ENCODE measurements at places on chromosomes 7 and 10.

DNA sequence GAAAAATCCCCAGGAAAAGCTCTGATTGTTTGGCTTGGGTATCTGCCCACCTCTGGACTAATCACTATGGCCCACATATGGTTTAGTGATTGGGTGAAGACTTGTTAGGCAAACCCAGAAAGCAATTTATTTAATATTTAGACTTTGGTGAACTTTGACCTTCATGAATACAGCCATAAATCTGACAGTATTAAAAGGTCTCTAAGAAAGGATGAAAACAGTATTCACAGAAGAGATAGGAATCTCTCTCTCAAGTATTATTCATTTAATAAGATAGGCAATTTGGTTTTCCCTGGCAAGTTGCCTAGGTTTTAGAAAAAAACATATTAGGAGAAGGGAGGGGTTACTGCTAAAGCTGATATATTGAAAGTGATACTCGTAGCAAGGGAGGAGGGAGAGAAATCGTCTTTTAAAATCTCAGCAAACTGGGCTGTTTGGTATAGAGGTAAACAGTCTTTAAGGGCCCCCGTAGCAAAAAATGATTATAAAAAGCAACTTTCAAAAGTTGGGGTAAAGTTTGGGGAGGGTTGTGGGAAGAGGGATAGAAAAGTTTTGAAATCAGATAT, 57.1 kb downstream of the LSMEM1 start:
- no peak for DNase-seq

DNA sequence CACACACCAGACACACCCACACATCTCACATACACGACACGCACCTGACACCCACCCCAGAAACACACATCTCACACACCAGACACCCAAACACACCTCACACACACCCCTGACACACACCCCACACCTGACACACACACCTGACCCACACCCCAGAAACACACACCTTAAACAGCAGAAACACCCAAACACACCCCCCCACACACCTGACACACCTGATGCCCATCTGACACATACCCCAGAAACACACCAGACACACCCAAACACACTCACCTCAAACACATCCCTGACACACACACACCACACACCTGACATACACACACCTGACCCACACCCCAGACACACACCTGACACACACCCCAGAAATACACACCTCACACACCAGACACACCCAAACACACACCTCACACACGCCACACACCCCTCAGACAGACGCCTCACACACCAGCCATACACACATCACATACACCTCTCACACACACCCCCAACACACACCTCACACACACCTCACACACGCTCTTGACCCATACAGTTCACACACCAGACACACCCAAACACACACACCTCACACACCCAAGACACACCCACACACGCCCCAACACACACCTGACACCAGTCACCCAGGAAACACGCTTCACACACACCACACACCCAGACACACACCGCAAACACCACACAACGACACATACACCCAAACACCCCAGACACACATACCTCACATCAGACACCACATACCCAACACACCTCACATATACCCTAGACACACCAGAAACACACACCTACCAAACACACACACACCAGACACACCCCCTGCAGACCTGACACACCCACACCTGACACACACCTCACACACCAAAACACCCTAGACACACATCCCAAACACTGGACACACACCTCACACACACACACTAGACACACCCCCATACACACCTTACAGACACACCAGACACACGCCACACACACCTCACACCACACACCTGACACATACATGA, 1.7 kb upstream of the CALY start:
- no peak for DNase-seq

DNA sequence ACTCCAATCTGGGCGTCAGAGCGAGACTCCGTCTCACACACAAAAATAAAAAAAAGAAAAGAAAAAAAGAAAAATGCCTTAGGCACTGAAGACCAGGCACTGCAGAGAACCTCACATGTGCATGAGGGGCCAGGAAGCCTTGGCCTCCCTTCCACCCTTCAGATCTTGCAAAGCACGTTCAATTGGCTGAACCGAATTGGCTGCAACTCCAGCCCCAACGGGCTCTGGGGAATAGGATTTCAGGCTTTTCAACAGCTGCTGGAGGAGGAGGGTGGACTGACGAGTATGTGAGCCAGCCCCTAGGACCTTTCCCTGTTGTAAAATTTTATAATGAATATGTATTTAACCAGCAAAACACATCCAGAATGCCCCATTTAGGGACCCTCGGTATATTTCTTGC, 16.7 kb downstream of the TMEM120A start:
- DNase-seq: no peak

DNA sequence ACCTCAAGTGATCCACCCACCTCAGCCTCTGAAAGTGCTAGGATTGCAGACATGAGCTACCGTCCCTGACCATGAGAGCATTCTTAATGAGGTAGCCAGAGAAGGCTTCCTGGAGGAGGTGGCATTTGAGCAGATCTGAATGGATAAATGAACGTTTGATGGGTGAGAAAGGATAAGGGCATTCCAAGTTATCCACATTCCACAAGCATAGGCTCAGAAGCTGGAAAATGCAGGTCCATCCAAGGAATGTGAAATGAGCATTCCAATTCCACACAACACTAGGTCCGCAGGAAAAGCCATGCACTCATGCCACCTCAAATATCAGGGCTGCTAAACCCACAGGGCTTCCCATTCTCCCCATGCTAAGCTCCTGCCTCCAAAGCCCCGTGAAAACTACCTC, 17.0 kb downstream of the TMEM130 start:
- DNase-seq: no peak

GRCh38 chr7:22351878-22352277, 5.1 kb downstream of the RAPGEF5 start:
- DNase-seq: no peak

GRCh38 chr7:107467972-107468371, 1.9 kb upstream of the GPR22 start:
- DNase-seq: no peak

GRCh38 chr10:3025026-3025683, 42.2 kb upstream of the PFKP start:
- no peak for DNase-seq

DNA sequence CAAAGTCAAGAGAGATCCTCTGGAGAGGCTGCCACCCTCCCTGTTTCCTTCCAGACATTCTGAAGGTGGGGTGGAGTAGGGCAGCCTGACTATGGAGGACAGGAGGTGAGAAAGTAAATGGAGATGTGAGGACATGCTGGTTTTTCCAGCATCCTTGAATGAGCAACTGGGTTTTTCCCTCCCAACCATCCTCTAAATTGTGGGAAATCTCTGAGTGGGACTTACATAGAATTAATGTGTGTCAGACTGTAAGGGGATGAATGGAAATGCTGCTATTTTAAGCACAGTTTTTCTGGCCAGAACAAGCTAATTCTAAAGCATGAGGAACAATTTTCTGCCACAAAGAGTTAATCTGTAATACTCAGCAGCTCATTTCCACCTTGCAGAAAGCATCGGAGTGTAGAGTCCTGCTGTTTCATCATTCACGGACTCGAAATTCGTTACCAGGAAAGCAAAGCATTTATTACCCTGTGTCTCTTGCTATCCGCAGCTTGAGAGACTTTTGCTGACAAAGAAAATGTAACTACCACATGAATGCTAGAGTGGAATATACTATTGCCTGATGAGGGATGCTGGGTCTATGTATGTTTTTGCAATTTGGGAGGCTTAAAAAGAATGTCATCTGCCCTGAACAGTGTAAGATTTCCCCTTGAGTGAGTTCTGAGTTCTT, 213.0 kb downstream of the CELF2 start:
- no peak for DNase-seq

- no peak for DNase-seq
Measured at GRCh38 chr10:98664329-98665042, 217.8 kb upstream of the HPS1 start.

- no peak for DNase-seq
Measured at GRCh38 chr7:35450456-35451214, 196.7 kb upstream of the TBX20 start.

- DNase-seq: no peak
Measured at GRCh38 chr10:122949296-122949695, 4.7 kb downstream of the C10orf88 start.

DNA sequence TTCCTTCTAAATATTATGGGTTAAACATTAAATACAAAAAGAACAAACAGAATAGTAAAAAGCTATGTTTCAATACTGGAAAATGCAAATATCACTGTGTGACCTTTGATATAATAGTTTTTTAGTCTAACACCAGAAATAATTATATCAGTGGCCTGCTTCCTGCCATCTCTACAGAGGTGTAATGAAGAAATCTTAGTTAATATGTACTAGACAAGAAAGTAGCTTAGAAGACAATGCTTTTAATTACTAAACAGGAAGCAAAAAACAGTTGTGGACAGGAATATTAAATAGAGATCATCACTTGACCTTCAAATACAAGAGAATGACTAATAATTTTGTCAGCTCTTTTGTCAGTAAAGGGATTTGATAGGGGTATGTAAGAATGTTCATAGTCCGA, 47.4 kb upstream of the LRRN3 start:
- no peak for DNase-seq

- no peak for DNase-seq
Measured at GRCh38 chr10:9219860-9220259, 1165.4 kb downstream of the GATA3 start.

DNA sequence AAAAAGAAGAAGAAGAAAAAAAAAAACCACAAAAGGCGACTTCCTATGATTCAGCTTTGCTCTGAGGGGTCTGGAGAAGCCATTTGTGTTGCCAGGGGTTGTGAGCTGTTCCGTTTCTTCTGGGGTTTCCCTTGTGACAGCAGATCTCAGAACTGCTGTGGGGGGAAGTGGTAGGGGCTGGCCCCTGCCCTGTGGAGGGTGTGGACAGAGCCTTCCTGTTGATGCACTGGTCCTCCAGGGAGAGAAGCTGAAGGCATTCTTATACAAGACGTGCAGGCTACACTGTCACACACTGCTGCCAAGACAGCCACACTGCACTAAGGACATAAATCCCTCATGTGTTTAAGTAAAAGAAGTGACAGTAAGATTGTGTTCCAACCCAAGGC, 17.3 kb upstream of the CSGALNACT2 start:
- DNase-seq: no peak

Data from HS-27A (cell line).